Lower lobe of right lung (tissue), 2 donors: ENCODE measurements at places on chromosomes 2 and 18. TPM values are rescaled to one million over a fixed set of nuclear protein-coding genes. Genes with fewer than 3 reads are reported as not detected.

GRCh38 chr2:64708829-64709228 is 55.1 kb upstream of the SERTAD2 start:
- H3K4me3 ChIP-seq = no peak overlapping the region
- H3K36me3 ChIP-seq = no peaks in the 10 kb centered on the region
- H3K27ac ChIP-seq = no peak overlapping the region

DNA sequence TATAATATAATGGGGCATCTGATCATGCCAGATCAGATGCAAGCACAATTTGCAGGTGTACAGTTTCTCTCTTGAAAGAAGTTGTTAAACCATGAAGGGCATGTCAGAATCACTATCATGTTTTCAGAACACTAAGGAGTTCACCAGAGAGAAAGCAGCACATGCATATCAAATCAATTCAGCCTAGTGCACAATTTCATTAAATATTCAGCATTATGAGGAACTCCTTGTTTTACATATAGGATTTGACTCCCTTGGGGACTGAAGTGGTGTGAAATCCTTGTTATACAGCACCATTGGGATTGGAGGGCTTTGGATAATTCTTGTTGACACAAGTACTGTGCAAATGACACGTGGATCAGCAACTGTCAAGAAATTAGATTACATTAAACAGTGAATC is 562.1 kb upstream of the KLHL29 start:
- H3K27ac ChIP-seq = no peak overlapping the region
- no peak overlapping the region for H3K4me3 ChIP-seq
- no peaks in the 10 kb centered on the region for H3K4me1 ChIP-seq
- DNase-seq = no peak

Gene ROCK2
- 54.3 TPM for total RNA-seq

Gene CAVIN2
- 182 TPM for total RNA-seq

Gene SERPINB3
- not detected for total RNA-seq
